ENCODE measurements at places on chromosomes 6 and 20. TPM values are rescaled to one million over a fixed set of nuclear protein-coding genes. Genes with fewer than 3 reads are reported as not detected.

UFL1 gene
- total RNA-seq, result 12.9 TPM

SIRPG gene
- total RNA-seq, result 0.03 TPM

PPP1R14C gene
- total RNA-seq, result 0.80 TPM

POU5F1 gene
- total RNA-seq, result not detected

C6orf58 gene
- 0.10 TPM for total RNA-seq

CLDN20 gene
- not detected for total RNA-seq

ADGRG6 gene
- 12.7 TPM for total RNA-seq

OLIG3 gene
- not detected for total RNA-seq

EPHA7 gene
- 0.03 TPM for total RNA-seq

PTGIS gene
- not detected for total RNA-seq

GRCh38 chr6:100719883-100720682 is 161.0 kb downstream of the ASCC3 start:
- no peak for DNase-seq

- DNase-seq, result no peak
Observed at GRCh38 chr6:157209865-157210530, 113.3 kb downstream of the TMEM242 start.

DNA sequence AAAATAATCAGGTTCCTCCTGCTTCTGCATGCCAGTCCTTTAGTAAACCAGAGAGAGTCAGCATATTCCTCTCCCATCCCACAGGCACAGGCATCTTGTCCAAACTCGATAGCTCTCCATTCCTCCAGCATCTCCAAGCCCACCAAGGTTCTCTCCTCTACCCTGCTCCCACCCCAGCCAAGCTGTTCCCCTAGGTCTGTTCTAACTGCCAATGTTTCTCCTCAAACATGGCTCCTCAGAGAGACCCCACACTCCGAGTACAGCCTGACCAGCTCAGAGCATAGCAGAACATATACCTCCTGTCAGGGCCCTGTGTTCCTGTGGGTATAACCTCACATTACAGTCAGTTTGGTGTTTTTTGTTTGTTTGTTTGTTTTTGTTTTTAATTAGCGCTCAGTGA is 177.8 kb downstream of the VEGFA start:
- no peak for DNase-seq

GRCh38 chr6:71393981-71394432 is 105.4 kb downstream of the OGFRL1 start:
- peak; percentile 62 for DNase-seq

DNA sequence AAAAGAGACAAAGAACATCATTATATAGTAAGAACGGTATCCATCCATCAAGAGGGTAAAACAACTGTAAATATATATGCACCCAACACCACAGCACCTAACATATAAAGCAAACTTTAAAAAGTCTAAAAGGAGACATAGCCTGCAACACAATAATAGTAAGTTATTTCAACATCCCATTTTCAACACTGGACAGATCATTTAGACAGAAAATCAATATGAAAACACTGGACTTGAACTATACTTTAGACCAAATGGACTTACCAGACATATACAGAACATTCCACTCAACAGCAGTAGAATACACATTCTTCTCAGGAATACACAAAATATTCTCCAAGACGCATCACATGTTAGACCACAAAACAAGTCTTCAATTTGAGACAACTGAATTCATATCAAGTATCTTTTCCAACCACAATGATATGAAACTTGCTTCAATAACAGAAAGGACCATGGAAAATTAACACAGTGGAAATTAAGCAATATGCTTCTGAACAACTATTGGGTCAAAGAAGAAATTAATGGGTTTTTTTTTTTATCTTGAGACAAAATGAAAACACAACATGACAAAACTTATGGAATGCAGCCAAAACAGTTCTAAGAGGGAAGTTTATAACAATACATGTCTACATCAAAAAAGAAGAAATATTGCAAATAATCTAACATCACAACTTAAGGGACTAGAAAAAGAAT is 23.9 kb upstream of the ASF1A start:
- DNase-seq, result no peak

GRCh38 chr6:151804585-151805285 is 2.7 kb upstream of the ESR1 start:
- DNase-seq, result no peak

GRCh38 chr20:58667975-58668374 is 16.9 kb downstream of the STX16 start:
- no peak for DNase-seq

GRCh38 chr6:105745464-105746129 is 340.5 kb upstream of the PRDM1 start:
- DNase-seq, result no peak

GRCh38 chr6:77133031-77133430 is 330.3 kb downstream of the HTR1B start:
- no peak for DNase-seq

GRCh38 chr6:131182991-131183425 is 47.7 kb downstream of the AKAP7 start:
- no peak for DNase-seq

GRCh38 chr6:31293343-31293742 is 21.5 kb upstream of the HLA-C start:
- peak; percentile 4 for DNase-seq

- DNase-seq, result peak; percentile 21
Observed at GRCh38 chr6:23414051-23414445, 712.0 kb upstream of the NRSN1 start.

DNA sequence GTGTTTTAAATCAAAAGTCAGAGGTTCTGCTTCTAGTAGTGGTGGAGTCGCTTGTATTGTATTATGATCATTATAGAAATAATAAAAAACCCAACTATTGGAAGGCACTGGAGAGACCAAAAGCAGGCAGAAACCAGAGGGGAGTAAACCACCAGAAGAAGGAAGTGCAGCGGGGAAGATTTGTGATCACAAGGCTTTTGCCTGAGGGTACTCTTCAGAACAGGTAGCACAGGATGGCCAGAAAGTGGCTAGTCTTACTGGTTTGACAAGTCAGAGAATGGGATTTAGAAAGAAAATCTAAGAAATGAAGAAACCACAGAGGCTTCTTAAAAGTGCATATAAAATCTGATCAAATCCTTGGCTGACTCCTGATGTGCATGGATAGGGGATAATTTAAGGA is 24.0 kb downstream of the MAPK13 start:
- DNase-seq, result no peak

- no peak for DNase-seq
Observed at GRCh38 chr20:37385659-37386504, 39.9 kb downstream of the SRC start.

DNA sequence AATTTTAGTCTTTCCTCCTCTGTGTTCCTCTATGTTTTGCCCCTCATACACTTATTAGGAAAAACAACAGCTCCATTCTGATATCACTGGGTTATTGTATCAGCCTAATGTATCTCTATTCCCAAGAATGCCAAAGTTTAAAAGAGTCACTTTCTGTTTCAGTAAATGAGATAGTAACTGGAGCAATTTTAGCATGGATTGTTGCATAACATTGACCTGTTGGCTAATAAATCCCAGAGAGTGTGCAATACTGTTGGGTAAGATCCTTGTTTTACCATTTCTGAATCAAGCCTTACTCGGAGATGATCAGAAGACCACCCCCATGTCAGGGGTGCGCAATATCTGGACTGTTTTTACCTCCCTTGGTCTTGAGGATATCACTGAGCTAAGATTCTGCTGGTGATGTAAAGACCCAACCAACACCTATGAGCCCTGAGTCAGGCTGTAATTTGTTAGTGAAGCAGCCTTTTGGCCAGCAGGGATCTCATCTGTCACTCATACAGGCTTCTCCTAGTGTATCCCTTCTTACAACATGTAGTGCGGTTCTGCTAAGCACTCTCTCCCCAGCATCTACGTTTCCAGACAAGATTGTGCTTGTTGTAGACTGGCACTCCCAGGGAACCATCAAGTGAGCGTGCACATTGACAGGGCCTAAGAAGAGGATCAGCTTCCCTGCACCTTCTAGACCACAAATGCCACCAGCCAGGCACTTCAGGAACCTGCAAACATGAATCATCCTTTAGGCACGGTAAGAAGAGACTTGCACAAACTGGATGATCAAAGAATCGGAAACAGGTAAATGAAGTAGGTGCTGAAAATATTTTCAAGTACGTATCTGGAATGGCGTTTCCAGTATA is 11.5 kb upstream of the IPCEF1 start:
- DNase-seq, result no peak

GRCh38 chr6:81353262-81353661 is 399.2 kb downstream of the TENT5A start:
- no peak for DNase-seq

DNA sequence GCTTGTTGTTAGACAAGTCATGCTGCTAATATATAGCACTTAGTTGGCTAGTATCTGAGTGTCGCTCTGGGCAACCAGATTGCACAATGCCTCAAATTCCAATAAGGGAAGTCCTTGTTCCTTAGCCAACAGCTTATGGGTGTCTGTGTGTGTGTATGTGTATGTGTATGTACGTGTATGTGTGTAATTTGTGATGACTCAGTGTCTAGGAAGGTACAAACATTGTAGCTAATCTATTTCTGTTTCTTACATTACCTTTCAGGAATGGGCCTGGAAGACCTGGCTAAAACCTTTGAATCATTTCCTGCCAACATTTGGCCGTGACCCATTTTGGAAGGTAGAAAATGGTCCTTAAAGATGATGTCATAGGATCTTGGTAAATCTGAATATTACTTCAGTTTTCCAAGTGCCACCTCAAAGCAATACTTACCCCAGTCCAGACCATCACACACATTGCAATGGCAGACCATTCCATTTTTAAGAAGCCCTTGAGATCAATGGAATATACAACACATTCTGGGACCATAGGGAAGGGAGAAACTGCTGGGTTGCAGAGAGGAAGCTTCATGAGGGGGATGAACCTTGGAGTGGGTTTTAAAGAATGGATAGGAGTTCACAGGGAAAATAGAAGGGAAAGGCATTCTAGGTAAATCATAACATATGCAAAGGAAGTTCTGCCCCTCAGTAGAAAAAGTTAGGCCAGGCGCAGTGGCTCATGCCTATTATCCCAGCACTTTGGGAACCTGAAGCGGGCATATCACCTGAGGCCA is 25.1 kb downstream of the NEDD9 start:
- peak; percentile 96 for DNase-seq

- no peak for DNase-seq
Observed at GRCh38 chr6:159149641-159150040, 19.6 kb upstream of the FNDC1 start.

DNA sequence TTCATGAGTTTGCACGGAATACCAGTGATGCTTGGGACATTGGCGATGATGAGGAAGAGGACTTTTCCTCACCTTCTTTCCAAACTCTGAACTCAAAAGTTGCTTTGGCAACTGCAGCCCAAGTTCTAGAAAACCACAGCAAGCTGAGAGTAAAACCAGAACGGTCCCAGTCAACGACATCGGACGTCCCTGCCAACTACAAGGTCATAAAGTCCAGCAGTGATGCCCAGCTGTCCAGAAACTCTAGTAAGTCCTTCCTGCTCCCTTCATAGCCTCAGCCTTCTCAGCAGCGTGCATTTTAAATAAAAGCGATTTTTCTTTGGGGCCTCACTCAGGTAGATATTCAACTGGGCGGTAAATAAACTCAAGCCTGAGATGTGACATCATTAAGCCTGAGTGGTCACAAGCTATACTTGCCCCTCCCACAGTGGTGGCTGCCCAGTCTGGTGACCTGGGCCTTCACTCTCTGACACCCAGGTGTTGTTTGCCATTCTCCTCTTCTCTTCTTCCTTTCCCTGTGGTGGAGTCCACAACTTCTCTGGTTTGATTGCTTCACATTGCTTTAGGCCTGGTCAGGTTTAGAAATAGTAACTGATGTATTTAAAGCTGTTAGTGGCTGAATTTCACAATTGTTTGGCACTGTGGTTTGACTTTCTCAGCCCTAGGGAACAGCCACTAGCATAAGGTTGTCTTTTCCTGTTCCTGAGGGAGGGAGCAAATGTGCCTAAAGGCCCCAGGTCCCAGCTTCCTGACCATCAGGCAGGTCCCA is 21.6 kb upstream of the TMEM217 start:
- no peak for DNase-seq

- DNase-seq, result no peak
Observed at GRCh38 chr20:59810449-59811187, 122.8 kb downstream of the SYCP2 start.

GRCh38 chr6:138119976-138120375 is 12.8 kb upstream of the PERP start:
- no peak for DNase-seq

GRCh38 chr6:126033696-126034095 is 47.4 kb downstream of the TRMT11 start:
- peak; percentile 74 for DNase-seq

GRCh38 chr20:12072954-12073264 is 155.2 kb downstream of the BTBD3 start:
- DNase-seq, result peak; percentile 37

- no peak for DNase-seq
Observed at GRCh38 chr20:23127506-23128279, 41.6 kb upstream of the CD93 start.

DNA sequence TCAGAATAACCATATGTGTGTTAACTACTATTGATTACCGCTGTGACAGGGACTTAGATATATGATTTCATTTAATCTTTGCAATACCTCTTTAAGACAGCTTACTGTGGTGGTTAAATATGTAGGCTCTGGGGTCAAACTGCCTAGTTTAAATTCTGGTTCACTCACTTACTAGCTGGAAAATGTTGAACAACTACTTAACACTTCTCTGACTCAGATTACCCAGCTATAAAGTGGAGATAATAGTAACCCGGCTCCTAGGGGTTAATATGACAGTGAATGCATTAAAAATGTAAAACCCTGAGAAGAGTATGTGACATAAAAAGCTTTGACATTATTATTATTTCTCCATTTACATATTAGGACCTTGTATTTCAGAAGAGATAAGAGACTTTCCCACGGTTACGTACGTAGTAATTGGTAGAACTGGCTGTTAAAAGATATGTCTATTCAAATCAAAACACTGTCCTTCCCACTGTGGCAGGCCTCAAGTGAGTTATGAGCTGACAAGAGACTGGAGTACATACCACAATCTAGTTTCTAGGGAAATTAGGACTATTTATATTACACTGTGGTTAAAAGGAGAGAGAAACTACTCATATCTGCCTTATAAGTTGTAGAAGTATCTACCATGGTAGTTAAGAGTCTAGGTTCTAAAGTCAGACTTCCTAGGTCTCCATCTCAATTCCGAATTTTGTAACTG is 4.4 kb upstream of the PLCB1 start:
- no peak for DNase-seq

DNA sequence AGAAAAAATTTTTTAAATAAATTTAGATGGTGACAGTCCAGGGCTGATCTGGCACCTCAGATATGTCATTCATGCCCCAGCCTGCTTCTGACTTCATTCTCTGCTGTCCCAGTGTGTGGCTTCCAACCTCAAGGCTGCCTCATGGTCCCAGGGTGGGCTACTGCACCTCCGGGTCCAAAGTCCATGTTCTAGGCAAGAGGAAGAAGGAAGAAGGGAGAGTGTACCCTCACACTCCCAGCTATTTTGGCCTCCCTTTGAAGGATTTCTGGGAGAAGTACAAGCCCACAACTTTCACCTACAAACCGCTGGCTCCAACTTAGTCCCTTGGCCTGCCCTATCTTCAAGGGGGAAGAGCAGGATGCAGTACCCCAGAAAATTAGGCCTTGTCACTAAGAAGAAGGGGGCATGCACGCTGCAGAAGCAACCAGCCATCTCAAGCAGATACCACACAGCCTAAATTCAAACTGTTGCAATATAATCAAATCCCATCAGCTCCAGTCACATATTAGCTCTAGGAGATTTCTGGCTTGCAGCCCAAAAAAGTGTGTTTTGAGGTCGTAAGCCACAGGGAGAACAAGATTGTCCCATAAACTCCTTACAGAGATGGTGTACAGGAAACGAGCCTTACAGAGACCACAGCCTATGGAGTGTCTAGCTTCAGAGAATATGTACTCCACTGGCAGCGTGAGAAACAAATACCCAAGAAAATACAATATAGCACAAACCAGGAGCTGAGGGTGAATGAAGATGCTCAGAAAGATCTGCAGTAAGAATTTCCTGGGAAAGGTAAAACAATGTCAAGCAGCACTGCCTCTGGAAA is 906 bp upstream of the BTN3A2 start:
- DNase-seq, result peak; percentile 25

Data from HT1080 (cell line).